ENCODE measurements at places on chromosomes 1 and 21.

- DNase-seq = no peak
Measured at GRCh38 chr1:2821966-2822620, 20.6 kb upstream of the TTC34 start.

DNA sequence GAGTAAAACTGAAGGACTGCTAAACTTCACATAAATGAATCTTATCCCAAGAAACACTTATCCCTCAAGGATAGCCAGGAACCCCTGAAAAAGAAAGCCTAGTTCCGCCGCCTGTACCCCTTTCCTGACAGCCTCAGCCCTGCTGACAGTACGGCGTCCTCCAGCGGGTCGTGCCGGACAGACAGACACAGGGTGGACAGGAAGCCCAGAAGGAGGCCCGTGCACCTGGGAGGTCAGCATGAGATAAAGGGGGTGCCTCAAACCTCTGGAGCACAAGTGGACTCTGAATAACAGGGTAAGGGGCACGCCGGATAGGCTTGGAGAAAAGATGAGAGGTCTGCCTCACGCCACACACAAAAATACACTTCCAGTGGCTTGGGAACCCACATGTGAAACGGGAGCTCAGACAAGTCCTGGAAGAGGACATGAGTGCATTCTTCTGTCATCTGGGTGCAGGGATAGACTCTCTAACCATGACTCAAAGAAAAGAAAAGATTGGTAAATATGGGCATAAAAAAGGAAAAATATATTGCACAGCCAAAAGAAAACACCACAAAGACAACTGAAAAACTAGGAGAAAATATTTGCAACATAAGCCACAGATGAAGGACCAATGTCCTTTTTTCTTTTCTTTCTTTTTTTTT is 17.3 kb upstream of the ADARB1 start:
- DNase-seq = no peak

DNA sequence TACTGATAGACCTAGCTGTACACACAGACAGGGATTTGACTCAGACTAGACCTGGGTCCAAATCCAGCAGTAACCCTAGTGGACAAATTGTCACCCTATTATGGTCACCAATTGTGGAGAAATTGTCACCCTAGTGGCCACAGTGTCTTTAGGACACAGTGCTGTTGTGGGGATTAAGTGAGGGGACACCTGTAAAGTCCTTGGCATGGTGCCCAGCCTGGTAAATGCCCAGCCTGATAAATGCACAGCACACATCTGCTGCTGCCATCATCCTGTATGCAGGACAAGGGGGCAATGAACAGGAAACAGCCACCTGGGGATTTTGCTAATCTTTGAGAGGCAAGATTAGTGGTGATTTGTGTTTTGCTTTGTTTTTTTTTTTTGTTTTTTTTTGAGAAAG is 2.3 kb downstream of the TMEM61 start:
- no peak for DNase-seq

GRCh38 chr21:40284409-40284808 is 417.2 kb downstream of the PCP4 start:
- no peak for DNase-seq

- no peak for DNase-seq
Measured at GRCh38 chr1:30668546-30669327, 54.6 kb downstream of the MATN1 start.

- DNase-seq = no peak
Measured at GRCh38 chr21:15514073-15514946, 215.5 kb upstream of the USP25 start.

DNA sequence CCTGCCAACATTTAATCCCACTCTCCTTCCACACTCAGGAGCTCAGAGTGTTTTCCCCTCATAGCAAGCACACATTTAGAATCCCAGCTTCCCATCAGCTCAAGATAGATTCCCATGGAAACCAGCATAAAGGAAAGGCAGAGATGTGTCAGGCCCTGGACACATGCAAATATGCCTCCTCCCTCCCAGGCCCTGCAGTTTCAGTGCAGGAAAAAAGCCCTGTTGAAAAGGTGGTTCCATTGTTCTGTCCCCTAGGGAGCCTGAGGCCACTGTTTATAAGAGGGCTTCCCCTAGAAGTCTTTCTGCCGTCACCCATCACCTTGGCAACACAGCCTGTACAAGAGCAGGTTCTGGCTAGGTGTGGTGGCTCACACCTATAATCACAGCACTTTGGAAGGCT is 3.6 kb downstream of the CACNA1S start:
- no peak for DNase-seq

DNA sequence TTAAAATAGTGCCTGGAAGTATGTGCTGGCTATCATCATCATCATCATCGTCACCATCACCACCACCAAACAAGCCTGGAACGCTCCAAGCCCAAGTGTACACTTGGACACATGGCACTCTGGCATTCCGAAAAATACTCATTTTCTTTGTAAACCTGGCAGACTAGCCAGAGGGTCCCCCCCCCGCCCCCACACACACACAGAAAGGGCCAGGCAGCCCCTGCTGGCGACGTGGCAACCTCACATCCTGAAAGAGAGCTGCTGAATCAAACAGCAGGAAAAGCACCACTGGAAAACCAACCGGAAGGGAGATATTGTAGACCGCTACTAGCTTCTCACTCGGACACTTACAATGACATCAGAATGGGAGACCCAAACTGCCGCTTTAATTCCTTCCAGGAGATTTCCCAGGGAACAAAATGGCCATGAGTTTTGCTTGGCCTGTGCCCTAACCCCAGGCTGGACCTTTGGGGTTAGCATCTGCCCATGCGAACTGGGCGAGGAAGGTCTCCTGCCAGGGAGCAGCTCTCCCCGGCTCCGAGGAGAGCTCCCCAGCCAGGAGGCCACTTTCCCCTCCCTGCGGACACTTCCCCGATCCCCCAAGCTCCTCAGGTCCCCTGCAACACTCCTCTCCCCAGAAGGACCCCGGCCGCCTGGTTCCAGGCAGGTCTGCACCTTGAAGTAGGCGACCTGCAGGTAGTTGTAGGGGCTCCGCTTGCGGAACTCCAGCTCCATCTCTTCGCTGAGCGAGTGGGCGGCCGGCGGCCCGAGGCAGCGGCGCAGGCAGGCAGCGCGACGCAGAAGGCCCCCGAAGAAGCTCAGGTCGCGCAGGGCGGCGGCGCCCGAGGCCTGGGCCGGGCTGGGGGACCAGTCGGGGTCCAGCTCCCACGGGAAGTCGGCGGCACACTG is 742 bp downstream of the P3H1 start:
- peak; percentile 36 for DNase-seq

- DNase-seq = no peak
Measured at GRCh38 chr1:203031467-203031866, 5.2 kb downstream of the PPFIA4 start.

GRCh38 chr21:41451753-41452676 is 26.0 kb downstream of the MX1 start:
- DNase-seq = no peak

GRCh38 chr1:240295811-240296210 is 204.1 kb downstream of the FMN2 start:
- no peak for DNase-seq

DNA sequence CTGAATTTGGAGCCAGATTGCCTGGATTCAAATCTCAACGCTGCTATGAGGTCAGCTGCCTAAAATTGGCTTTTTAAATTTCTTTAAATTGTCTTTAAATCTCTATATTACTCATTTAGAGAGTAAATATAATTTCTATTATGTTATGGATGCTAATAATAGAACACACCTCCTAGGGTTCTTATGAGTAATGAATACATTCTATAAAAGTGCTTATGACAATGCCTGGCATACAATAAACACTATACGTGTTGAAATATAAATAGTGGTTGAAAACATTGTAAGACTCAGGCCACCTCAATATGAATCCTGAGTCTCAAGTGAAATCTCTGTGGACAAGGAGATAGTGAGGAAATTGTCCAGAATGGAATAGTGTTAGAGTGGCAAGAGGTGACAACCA is 31.0 kb upstream of the PHGDH start:
- no peak for DNase-seq

- DNase-seq = no peak
Measured at GRCh38 chr1:22552021-22552420, 11.3 kb upstream of the EPHA8 start.

- DNase-seq = no peak
Measured at GRCh38 chr1:211326528-211327345, at the start of gene TRAF5. TRAF5 (plus strand) TSS chr1:211326833; CDS start chr1:211353240, 26,407 bp downstream.

DNA sequence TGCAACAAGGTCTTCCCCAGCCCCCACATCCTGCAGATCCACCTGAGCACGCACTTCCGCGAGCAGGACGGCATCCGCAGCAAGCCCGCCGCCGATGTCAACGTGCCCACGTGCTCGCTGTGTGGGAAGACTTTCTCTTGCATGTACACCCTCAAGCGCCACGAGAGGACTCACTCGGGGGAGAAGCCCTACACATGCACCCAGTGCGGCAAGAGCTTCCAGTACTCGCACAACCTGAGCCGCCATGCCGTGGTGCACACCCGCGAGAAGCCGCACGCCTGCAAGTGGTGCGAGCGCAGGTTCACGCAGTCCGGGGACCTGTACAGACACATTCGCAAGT is 3.8 kb downstream of the ZBTB18 start:
- no peak for DNase-seq

DNA sequence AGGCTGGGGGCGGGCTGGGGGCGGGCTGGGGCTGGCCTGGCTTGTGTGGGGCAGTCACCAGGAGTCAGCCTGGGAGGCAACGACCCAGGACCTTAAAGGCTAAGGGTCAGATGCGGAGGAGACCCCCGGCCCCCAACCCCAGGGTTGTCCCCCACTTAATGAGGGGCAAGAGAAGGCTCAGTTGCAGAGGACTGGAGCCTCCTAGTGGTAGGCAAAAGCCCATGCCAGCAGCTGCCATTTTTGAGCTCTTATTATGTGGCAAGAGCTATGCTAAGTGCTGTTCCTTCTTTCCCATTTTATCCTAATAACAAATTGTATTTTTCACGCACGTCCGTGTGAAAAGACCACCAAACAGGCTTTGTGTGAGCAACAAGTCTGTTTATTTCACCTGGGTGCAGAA is 8.0 kb downstream of the KIAA1614 start:
- no peak for DNase-seq

DNA sequence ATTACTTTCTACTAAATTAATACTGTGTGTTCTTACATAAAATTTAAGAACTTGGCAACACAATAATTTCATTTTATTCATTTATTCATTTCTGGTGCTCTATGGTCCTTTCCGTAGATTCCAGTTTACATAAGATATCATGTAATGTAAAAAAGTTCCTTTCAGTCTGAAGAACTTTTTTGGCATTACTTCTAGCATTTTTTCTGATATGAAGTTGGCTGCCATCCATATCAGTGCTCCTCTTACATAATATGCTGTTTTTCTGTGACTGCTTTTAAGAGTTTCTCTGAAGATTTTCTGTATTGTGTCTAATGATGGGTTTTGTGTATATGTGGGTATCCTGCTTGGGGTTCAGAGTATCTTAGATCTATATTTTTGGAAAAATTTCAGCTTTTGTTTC is 34.8 kb downstream of the LIN9 start:
- DNase-seq = no peak

- no peak for DNase-seq
Measured at GRCh38 chr1:191671236-191671635, 487.0 kb upstream of the RGS18 start.

GRCh38 chr1:159652506-159652905 is 61.9 kb downstream of the CRP start:
- no peak for DNase-seq

- no peak for DNase-seq
Measured at GRCh38 chr1:208248991-208249696, 5.0 kb upstream of the PLXNA2 start.

DNA sequence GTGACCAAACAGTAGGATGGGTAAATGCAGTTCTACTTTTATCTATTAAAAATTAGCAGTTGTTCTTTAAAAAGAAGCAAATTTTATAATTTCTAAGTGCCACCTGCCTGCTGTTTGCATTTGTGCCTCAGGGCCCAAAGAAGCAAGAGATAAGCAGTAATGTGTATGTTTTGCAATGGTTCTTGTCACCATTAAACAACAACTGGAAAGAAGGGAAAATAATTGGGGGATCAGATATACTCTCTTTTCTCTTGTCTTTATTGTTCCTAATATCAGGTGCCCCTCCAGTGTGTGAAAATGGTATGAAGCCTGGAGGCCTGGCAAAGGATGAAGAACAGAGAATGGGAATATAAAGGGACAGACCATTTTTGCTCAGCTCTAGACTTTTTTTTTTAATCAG is 9.6 kb downstream of the B3GALT2 start:
- DNase-seq = no peak

- no peak for DNase-seq
Measured at GRCh38 chr1:213993929-213994328, 6.2 kb downstream of the PROX1 start.

DNA sequence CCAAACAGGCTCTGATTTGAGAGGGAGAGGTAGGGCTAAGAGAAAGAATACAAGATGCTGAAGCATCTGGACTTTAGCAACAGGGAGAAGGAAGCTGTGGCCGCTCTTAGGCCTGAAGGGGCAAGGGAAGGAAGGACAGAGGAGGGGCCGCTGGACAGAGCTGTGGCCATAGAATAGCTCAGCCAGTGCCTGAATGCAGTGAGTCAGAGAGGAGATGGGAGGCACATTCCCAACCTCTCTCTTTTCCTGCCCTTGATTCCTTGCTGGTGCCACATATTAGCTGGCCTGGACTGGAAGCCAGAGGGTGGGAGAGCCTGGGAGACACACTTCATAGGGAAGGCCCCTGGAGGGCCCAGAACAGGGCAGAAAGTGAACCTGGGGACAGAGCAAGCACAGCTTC is 83.4 kb upstream of the POU3F1 start:
- no peak for DNase-seq

DNA sequence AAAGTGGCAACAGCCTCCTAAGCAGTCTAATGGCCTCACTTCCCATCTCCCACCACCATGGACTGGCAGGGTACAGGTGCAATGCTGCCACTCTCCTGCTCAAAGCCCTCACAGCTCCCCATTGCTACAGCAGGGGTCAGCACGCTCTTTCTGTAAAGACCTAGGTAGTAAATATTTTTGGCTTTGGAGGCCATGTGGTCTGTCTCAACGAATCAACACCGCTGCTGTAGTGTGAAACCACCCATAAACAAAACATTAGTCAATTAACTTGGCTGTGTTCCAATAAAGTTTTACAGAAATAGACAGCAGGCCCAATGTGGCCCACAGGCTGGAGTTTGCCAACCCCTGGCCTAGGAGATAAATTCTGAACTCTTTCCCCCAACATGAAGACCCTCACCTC is 44.6 kb upstream of the TMEM125 start:
- DNase-seq = no peak

- no peak for DNase-seq
Measured at GRCh38 chr1:41462680-41463004, 21.8 kb downstream of the EDN2 start.

GRCh38 chr1:17551755-17552234 is 12.3 kb downstream of the ARHGEF10L start:
- no peak for DNase-seq

Measured in C1 segment of cervical spinal cord (tissue), 14 donors.